ENCODE measurements at places on chromosomes 5 and 9.

DNA sequence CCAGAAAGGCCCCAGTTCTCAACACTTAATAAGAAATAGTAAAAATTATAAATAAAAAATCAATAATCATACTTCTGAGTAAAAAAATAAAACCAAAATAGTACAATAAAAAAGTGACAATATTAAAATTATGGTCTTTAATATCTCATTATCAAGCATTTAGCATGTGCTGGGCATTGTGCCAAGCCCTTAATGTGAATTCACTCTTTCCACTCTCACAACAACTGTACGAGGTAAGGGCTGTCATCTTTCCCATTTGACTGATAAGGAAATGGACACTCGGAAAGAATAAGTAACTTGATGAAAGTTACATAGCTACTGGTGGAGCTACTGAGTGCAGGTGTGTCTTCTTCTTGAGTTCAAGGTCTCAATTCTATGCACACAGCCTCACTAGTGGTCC is 43.6 kb downstream of the SEC61B start:
- DNase-seq: no peak

- DNase-seq: no peak
Observed at GRCh38 chr9:135797507-135798262, 95.7 kb downstream of the KCNT1 start.

- no peak for DNase-seq
Observed at GRCh38 chr5:7320701-7321301, 75.1 kb upstream of the ADCY2 start.

- no peak for DNase-seq
Observed at GRCh38 chr9:87714819-87715218, 11.1 kb upstream of the CTSL start.

DNA sequence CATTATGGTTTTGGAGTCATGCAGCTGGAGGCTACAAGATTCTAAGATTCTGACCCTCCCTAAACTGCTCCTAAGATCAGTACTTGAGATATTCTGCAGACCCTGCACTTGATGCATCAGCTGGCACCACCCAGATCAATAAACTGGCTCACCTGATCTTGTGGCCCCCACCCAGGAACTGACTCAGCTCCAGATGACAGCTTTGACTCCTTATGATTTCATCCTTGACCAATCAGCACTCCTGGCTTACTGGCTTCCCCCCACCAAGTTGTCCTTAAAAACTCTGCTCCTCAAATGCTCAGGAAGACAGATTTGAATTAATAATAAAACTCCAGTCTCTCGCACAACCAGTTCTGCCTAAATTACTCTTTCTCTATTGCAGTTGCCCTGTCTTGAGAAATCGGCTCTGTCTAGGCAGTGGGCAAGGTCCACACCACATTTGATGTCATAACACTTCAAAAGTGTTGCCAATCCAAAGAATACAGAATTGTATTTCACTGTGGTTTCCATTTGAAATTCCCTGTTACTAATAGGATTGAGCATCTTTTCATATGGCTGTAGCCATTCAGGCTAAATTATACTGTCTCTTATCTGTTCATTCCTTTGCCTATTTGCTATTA is 14.8 kb upstream of the SLC30A5 start:
- no peak for DNase-seq

GRCh38 chr5:81694726-81695125 is 56.2 kb downstream of the SSBP2 start:
- no peak for DNase-seq

- no peak for DNase-seq
Observed at GRCh38 chr5:147208134-147208533, 26.7 kb upstream of the STK32A start.

- no peak for DNase-seq
Observed at GRCh38 chr9:134128727-134129679, 6.9 kb upstream of the WDR5 start.

- DNase-seq: no peak
Observed at GRCh38 chr5:179862891-179863290, 4.3 kb upstream of the MRNIP start.

Measured in NCI-H1417 treated with DMSO at 0.1 percent for 48 hours (cell line).